ENCODE measurements at places on chromosomes 13 and 19.
A peak's percentile ranks its signal among the peaks of the same experiment; 100 is the strongest.

GRCh38 chr19:42153672-42154433, 21.6 kb upstream of the POU2F2 start:
- DNase-seq = no peak

- peak; percentile 30 for DNase-seq
These were observed at the start of gene FRY for GRCh38 chr13:32031025-32031814. Gene FRY, plus strand, starts transcription at chr13:32031774. Its CDS starts 22 bp downstream, at chr13:32031796.

GRCh38 chr13:41543664-41544300, 86.4 kb downstream of the RGCC start:
- no peak for DNase-seq

DNA sequence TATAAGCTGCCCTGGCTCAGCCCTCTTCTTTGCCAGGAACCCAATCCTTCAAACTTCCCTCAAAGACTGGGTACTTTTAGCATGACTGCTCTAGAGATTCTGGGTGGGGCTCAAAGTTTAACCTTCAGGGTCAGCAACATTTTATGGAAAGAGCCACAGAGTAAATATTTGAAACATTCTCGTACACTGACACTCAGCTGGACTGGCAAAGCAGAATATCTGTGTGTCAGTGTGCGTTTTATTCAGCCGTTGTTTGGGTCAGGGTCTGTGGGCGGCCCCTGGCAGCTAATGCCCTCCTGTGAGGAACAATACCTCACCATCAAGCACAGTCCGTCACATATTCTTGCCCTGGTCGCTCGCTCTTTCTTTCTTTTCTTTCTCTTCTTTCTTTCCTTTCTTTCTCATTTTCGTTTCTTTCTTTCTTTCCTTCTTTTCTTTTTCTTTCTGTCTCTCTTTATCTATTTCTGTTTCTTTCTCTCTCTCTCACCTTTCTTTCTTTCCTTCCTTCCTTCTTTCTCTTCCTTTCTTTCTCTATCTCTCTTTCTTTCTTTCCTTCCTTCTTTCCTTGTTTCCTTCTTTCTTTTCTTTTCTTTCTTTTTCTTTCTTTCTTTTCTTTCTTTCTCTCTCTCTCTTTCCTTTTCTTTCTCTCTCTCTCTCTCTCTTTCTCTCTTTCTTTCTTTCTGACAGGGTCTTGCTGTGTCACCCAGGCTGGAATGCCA, 10.7 kb downstream of the DPRX start:
- DNase-seq = no peak
